ENCODE measurements at places on chromosomes 16 and 17.

DNA sequence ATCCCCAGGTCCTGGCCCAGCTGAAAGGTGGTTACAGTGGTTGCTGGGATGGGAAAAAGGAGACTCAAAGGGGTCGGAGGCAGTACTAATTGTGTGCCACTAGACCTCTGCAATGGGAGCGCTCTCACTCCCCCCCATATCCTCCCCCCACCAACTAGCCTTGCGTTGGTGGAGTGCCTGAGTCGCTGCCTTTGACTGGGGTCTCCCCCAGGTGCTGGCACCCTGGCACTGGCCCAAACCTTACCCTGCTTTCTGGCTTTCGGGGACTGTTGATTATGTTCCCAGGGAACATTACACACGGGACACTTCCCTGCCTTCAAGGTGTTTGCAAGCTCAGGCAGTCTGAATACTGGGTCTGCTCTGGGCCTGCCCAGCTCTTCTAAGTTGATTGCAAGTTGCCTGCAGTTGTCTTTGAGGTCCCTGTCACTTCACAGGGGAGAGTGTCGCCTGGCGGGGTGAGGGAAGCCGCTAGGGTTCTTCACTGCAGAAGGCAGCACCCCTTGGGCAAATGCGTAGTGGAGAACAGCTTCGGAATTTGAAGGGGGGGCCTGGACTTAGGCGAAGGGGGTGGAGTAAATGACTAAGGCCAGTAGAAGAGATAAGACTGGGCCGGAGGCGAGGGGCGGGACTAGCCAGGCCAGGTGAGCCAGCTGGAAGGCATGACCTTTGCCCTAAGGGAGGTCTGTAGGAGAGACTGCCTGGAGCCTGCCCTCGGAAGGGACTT, 98.0 kb downstream of the RAB11FIP4 start:
- no peak for DNase-seq

DNA sequence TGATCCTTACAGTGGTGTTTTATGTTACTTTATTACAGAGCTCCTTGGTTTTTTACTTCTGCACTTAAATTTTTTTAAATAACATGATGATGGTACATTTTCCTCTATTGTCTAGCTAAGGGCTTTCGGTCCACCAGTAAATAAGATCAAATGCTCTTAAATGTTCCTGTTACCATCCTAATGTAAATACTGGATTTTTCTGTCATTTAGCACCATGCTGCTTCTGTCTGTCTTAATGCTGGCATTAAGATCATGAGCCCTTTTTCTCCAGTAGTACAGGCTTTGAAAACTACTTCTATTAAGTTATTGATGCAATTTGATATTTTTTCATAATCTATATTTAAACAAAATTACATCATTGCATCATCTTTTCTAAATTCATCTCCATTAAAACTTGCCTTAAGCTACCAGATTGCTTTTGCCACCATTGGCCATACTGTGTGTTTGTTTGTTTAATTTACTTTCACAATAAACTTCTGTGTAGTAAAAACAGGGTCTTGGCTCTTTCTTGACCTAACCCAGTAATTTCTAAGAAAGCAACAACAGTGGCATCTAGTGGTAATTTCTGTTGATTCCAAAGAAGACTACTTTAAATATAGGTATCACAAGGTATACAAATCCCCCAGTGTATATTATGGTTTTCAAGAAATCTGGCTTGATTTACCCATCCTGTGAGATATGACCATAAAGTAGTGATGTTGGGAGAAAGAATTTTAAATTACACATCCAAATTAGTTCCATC, 9.0 kb upstream of the PHAF1 start:
- no peak for DNase-seq

DNA sequence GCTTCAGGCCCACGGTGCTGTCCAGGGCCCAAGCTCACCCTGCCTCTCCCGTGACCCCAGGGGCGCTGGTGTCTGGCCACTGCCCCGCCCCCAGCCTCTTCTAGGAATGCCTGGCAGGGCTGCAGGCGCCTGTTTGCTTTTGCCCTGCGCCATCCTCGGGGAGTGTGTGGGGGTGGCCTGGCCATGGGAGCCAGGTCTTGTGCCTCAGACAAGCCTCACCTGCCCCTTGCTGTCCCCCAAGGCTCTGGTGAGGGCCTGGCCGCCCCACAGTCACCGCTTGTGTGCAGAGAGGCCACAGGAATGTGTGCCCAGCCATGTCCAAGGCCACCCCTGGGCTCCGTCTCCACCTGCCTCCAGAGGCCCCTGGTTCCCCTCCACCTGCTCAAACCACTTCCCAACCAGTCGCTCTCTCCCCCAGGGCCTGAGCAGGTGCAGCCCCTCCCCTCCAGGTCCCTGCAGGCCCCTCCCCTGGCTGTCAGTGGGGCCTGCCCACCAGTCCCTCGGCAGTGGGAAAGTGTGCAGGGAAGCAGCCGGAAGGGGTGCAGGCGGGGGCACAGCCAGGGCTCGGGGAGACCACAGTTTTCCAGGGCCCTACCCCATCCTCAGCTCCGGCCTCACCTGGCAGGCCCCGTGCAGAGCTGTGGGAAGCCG, 841 bp upstream of the IGFALS start:
- DNase-seq = no peak

GRCh38 chr17:77687417-77687816, 271.1 kb upstream of the TNRC6C start:
- no peak for DNase-seq

DNA sequence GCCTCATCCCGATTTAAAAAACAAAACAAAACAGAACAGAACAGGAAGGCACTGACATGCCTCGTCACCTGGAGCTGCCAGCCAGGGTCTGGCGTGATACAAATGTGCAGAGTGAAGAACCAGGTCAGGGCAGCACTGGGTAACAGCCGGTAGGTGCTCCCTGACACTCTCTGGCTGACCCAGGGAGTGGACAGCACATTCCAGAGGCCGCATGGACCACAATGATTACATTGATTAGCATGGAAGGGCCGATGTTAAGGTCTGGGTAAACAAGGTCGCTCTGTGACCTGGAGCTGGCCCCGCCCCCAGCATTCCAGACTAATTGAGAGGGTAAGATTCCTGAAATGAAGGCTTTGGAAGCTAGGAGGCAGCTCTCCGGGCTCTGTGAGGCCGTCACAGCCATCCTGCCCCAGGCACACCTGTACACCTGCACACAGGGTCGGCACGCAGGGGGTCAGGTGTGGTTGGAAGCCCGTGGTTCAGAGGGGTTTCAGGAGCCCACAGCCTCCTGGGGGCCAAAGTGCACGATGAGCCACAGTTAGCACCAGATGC, 21.4 kb downstream of the PIEZO1 start:
- DNase-seq = no peak

DNA sequence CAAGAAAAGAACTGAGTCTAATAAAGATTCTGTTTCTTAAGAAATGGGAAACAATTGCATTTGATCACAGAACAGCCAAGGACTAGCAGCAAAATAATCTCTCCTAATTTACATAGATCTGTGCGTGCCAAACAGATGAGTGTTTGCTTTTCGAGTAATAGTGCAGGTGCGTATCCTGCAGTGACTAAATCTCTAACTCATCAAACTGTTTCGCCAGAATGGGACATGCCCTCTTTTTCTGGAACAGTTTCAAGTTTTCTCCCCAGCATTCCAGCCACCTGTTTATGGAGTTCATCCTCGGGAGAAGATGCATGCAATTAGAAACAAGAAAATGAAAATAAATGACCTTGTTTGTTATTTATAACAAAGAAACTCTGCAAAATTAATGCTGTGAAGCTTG, 5.7 kb upstream of the TOX3 start:
- DNase-seq = no peak

DNA sequence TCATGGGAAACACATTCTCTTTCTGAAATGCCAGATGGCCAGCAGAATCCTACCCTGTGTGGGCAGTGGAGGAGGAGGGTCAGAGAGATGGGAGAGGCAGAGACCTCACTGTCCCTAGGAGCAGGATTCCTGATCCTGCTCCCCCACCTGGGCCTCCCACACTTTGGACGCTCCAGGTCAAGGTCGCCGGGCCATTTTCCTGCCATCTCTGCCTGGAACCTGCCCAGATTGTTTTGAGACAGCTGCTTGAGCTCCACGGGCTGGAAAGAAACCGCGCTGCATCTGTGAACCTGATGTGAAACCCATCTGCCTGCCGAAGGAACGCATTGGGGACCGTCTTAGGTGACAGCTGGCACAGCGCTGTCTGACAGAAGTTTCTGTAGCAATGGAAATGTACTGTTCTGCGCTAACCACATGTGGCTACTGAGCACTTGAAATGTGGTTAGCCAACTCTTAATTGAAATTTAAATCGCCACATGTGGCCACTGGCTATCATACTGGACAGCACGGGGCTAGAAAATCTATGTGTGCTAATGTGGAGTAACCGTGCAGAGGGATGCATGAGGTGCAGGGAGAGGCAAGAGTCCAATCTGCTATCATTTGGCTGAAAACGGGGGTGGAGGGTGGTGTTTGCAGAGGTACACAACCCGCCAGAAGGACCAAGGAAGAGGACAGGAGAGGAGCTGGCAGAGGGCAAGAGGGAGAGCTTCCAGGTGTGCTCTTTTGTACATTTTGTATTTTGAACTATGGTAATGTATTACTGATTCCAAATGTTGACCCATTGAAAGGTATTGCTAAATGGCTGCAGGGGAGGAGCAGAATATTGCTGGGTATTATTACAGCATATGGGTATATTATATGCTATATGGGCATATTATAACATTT, 15.4 kb upstream of the NUBP1 start:
- DNase-seq = no peak

GRCh38 chr16:57609541-57610401, 18.7 kb upstream of the ADGRG1 start:
- DNase-seq = no peak

DNA sequence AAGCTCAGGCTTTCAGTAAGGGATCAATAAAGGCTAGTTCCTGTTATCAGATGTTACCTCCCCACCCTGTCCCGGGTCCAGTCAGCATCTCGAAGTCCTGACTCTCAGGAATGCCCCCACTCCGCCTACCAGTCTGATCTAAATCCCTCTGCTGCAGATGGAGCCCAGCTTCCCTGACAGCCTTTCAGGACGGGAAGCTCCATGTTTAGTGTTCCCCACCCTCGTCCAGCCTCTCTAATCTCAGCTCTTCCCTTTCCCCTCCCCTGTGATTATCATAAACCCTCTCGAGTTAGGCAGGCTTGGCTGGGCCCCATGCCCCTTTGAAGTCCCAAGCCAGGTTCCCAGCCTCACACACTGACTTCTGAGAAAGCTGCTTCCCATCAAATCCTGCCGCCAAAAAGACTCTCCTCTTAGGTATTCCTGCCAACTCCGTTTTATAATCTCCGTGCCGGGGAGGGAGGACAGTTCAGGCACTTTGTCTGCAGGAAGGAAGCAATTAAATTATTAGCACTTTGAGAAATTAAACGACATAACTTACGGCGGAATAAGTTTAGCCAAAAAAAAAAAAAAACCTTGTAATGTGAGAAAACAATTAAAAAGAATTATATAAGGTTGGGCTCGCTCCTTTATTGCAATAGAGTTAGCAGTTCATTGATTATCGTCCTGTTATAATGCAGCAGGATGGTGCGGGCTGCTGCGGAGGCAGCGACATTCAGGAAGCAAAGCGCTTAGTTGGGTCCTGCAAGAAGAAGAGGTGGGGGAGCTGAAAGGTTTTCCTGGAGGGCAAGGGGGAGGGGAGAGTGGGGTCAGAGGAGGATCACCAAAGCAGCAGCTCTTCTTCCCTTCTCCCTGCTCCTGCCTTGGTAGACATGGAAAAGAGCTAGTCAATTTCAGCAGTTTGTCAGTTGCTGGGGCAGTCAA, 16.8 kb upstream of the ETV4 start:
- no peak for DNase-seq

DNA sequence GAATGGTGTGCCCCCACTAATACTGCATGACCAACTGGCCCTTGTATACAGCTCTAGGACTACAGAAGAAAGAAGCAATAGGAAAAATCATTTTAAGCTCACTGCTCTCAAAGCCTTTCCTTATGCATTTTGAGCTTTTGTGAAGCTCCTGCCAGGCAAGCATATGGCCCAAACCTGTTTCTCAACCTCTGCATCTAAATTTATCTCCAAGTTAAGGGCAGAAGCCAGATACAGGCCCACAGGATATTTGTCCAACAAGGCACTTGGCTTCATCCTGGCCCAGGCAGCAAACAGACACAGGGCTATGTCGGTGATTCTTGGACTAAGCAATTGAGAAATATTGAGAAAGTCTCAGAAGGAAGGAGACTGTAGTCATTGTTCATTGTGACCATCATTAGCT, 43.9 kb downstream of the CCT6B start:
- DNase-seq = no peak

- no peak for DNase-seq
Observed at GRCh38 chr17:77829843-77830799, 128.4 kb upstream of the TNRC6C start.

GRCh38 chr17:69480245-69480644, 65.7 kb downstream of the MAP2K6 start:
- DNase-seq = no peak

- no peak for DNase-seq
Observed at GRCh38 chr16:1607971-1608370, 3.9 kb downstream of the IFT140 start.

- peak; percentile 10 for DNase-seq
Observed at GRCh38 chr16:72905581-72905980, 142.3 kb downstream of the ZFHX3 start.

- DNase-seq = no peak
Observed at GRCh38 chr16:19644877-19645276, 73.2 kb downstream of the KNOP1 start.

GRCh38 chr16:57373117-57373947, 1.0 kb downstream of the CX3CL1 start:
- DNase-seq = no peak

GRCh38 chr17:76248013-76248782, 7.9 kb upstream of the RNF157 start:
- no peak for DNase-seq

GRCh38 chr17:8264836-8265542, 15.9 kb downstream of the PFAS start:
- DNase-seq = no peak

GRCh38 chr17:78484271-78485246, 92.6 kb downstream of the DNAH17 start:
- no peak for DNase-seq

- no peak for DNase-seq
Observed at GRCh38 chr16:75204410-75204758, 2.6 kb downstream of the CTRB2 start.

DNA sequence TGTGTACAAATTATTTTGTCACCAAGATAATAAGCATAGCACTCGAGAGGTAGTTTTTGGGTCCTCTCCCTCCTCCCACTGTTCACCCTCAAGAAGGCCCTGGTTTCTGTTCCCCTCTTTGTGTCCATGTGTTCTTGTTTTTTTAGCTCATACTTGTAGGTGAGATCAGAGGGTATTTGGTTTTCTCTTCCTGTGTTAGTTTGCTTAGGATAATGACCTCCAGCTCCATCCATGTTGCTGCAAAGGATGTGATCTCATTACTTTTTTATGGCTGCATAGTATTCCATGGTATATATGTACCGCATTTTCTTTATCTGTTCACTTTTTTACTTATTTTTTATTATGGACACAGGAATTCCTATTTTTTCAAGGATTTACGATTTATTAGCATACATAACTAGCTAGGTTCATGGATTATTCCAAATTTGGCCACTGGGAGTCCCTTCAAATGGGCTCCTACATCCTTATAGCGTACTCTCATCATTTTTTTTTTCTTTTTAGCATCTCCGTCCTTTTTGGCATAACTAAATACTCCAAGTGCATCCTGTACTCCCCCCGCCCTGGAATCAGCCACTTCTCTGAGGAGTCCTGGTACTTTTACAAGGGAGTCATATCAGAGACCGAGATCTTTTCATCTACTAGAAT, 7.3 kb downstream of the TADA2A start:
- DNase-seq = no peak

- no peak for DNase-seq
Observed at GRCh38 chr17:48439875-48440505, 10.0 kb upstream of the SKAP1 start.

Data from HS-5 (cell line).